CD4-positive, CD25-positive, alpha-beta regulatory T cell (primary cell): ENCODE measurements at places on chromosomes 1 and 21. TPM values are rescaled to one million over a fixed set of nuclear protein-coding genes. Genes with fewer than 3 reads are reported as not detected.

GRCh38 chr1:227886993-227887696 is 60.6 kb downstream of the WNT9A start:
- peak overlapping the region; percentile 41 for H3K4me3 ChIP-seq
- H3K36me3 ChIP-seq = no peaks in the 10 kb centered on the region
- no peaks in the 10 kb centered on the region for H3K27me3 ChIP-seq

DNA sequence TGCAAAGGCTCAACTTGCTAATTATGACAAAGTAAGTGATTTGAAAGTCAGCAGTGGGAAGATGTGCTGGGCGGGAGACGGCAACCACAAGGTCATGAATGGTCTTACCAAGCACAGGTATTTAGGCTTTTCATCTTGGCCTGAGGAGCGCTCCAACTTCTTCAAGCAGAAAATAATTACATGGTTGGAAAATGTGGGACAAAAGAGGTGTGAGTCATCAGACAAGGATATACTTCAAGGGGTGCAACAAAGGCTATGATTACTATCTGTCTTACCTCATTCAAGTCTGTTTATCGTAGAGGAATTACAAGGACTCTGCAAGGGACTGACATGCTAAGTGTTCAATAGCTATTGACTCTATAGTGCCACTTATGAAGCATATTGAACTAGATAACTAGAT is 2005.7 kb downstream of the MRPL39 start:
- no peaks in the 10 kb centered on the region for H3K4me1 ChIP-seq
- no peaks in the 10 kb centered on the region for H3K27me3 ChIP-seq
- no peaks in the 10 kb centered on the region for H3K36me3 ChIP-seq
- no peak overlapping the region for H3K4me3 ChIP-seq

- H3K4me3 ChIP-seq = peak within 1 kb of the TSS; percentile 86
- no peaks in the 10 kb centered on the region for H3K27me3 ChIP-seq
- peak; percentile 91 for DNase-seq
These were observed at the start of gene KIF21B for GRCh38 chr1:201023517-201023902. TSS of gene KIF21B (minus strand) at chr1:201023714. CDS start at chr1:201023383, 331 bp downstream.

GRCh38 chr21:33700491-33700890 is 58.2 kb downstream of the ITSN1 start:
- H3K27ac ChIP-seq = no peak overlapping the region
- H3K4me3 ChIP-seq = no peak overlapping the region
- H3K36me3 ChIP-seq = no peaks in the 10 kb centered on the region
- no peak for DNase-seq

- no peak overlapping the region for H3K27ac ChIP-seq
- DNase-seq = no peak
- no peak overlapping the region for H3K4me3 ChIP-seq
These were observed 74.3 kb upstream of the VANGL1 start for GRCh38 chr1:115567431-115567830.

DNA sequence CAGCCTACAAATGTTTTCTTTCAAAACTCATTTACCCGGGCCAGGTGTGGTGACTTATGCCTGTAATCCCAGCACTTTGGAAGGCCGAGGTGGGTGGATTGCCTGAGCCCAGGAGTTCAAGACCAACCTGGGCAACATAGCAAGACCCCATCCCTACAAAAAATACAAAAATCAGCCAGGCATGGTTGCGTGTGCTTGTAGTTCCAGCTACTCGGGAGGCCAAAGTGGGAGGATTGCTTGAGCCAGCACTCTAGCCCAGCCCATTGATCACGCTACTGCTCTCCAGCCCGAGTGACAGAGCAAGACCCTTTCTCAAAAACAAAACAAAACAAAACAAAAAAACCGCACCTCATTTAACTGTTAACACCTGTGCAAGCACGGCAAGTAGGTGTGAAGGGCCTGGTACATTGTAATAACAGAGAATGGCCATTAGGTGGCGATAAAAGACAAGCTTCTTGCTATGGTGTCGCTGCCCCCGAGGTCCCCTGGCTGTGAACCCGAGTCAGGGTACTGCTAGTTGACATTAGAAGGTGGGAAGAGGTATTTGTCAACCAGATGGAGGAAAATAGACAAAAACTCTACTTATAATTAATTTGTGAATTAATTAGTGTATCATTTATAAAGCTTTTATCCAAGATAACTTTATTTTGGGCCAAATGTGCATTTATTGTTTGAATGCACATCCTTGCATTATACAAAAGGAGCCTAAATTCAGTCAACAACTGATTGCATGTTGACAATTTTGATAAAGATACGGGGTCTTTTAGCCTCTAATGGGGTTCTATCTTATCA is 66.5 kb downstream of the SH3BGR start:
- DNase-seq = peak; percentile 19
- no peak overlapping the region for H3K27ac ChIP-seq
- H3K36me3 ChIP-seq = no peaks in the 10 kb centered on the region
- H3K4me3 ChIP-seq = no peak overlapping the region
- no peaks in the 10 kb centered on the region for H3K4me1 ChIP-seq

DNA sequence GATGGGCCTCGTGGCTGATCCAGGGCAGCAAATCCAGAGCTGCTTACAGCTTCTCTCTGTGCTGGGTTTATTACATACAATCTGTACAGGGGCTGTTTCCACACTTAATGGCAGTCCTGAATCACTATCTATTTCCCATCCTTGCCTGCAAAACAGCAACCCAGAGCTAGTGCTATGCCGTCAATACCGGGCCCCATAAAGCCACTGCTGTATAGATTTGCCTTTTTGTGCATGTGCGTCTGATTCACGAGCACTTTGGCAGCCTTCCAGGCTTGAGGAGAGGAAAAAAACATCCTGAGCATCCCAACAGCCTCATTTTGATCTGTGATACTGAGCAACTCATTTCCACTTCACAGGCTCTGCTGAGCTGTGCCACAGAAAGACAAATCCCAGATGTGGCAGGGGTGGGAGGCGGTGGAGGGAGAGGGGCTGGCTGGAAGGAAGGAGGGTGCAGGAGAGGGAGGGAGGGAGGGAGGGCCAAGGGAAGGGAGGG is 65.2 kb upstream of the TARBP1 start:
- no peaks in the 10 kb centered on the region for H3K27me3 ChIP-seq
- H3K4me1 ChIP-seq = peaks cover 8% of the 10 kb centered on the region
- peak; percentile 32 for DNase-seq
- no peak overlapping the region for H3K27ac ChIP-seq
- no peaks in the 10 kb centered on the region for H3K36me3 ChIP-seq

DNA sequence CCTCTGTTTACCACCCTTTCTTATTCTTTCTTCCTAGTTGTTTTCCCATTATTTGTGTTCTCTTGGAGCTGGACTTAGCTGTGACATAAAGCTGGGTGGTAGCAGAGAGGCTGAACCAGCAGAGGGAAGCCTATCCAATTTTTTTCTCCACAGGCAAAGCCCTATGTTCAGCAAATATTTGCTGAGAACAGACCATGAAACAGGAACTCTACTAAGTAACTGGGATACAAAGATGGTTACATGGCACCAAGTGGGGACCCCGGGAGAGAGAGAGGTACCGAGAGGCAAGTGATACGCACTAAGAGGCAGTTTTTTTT is 6.6 kb downstream of the CFAP141 start:
- no peak overlapping the region for H3K4me3 ChIP-seq
- DNase-seq = no peak
- no peaks in the 10 kb centered on the region for H3K27me3 ChIP-seq
- no peaks in the 10 kb centered on the region for H3K4me1 ChIP-seq
- H3K27ac ChIP-seq = no peak overlapping the region

DNA sequence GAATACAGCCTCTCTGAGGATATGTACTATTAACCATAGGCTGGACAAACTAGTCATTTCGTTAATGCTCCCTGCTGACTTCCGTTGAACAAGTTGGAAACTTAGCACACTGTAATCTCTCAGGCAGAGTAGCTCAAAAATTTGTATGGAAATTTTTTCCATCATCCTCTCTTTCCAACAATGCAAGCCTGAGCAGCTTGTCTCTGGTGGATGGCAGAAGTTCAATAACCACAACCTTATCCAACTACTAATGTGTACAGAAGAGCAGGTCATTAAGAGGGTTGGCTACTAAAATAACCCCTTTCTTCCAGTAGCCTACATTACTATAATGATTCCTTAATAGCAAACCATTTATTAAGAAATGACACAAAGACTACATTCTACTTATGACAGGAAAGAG is 262.3 kb downstream of the NFIA start:
- H3K4me3 ChIP-seq = no peak overlapping the region
- no peaks in the 10 kb centered on the region for H3K4me1 ChIP-seq
- H3K27ac ChIP-seq = no peak overlapping the region
- peaks cover under 1% of the 10 kb centered on the region for H3K27me3 ChIP-seq
- no peaks in the 10 kb centered on the region for H3K36me3 ChIP-seq

DNA sequence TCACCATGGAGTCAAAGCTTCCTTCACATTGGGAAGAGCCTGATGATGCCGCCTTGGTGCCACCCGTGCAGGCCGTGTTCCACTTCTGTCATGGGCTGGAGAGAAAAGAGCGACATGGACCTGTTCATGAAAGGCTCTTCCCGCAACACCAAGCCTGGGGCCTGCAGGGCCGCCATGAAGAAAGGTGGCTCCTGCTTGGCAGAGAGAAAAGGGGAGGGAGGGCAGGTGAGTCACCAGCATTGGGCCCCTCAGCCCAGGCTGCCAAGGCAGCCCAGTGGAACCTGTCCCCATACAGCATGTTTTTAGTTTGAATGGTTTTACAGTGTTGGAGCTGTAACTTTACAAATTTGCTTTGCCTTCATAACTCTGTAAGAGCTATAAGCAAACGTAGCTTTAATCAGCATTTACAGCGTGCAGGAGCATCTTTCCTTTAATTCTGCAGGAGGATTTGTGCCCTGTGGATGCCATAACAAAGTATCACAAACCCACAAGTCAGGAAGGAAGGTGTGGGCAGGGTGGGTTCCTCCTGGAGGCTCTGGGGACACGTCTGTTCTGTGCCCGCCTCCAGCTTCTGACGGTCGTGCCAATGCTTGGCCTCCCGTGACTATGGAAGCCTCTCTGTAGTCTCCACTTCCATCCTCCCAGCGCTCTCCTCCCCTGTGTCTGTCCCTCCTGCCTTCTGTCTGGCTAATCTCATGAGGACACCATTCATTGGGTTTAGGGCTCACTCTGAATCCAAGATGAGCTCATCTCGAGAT is 49.1 kb downstream of the RIPK4 start:
- no peaks in the 10 kb centered on the region for H3K27me3 ChIP-seq
- no peaks in the 10 kb centered on the region for H3K36me3 ChIP-seq
- H3K4me1 ChIP-seq = no peaks in the 10 kb centered on the region
- no peak overlapping the region for H3K27ac ChIP-seq

DNA sequence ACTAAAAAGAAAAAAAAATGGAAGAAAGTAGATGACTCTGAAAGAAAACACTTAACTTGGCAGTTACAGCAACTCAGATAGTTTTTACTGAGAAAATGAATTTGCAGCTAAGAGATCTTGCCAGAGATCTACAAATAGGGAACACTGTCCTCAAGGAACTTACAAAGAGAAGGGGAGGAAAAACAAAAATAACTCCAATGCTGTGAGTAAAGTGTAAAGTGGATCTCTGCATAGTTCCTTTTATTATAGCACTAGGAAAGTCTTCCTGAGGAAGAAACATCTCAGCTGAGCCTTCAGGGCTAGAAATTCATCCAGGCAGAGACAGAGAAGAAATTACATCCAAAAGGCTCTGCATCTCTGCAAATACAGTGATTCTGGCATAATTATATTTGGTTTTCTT is 3.9 kb downstream of the CD1B start:
- no peaks in the 10 kb centered on the region for H3K27me3 ChIP-seq
- no peak overlapping the region for H3K27ac ChIP-seq
- H3K4me1 ChIP-seq = no peaks in the 10 kb centered on the region
- no peaks in the 10 kb centered on the region for H3K36me3 ChIP-seq
- no peak overlapping the region for H3K4me3 ChIP-seq

- peaks cover 47% of the 10 kb centered on the region for H3K4me1 ChIP-seq
- H3K27ac ChIP-seq = peak overlapping the region; percentile 24
These were observed 28.3 kb upstream of the BTG2 start for GRCh38 chr1:203276916-203277545.

- H3K27me3 ChIP-seq = no peaks in the 10 kb centered on the region
- H3K27ac ChIP-seq = no peak overlapping the region
- no peak overlapping the region for H3K4me3 ChIP-seq
These were observed 37.0 kb upstream of the RXRG start for GRCh38 chr1:165481820-165482532.

DNA sequence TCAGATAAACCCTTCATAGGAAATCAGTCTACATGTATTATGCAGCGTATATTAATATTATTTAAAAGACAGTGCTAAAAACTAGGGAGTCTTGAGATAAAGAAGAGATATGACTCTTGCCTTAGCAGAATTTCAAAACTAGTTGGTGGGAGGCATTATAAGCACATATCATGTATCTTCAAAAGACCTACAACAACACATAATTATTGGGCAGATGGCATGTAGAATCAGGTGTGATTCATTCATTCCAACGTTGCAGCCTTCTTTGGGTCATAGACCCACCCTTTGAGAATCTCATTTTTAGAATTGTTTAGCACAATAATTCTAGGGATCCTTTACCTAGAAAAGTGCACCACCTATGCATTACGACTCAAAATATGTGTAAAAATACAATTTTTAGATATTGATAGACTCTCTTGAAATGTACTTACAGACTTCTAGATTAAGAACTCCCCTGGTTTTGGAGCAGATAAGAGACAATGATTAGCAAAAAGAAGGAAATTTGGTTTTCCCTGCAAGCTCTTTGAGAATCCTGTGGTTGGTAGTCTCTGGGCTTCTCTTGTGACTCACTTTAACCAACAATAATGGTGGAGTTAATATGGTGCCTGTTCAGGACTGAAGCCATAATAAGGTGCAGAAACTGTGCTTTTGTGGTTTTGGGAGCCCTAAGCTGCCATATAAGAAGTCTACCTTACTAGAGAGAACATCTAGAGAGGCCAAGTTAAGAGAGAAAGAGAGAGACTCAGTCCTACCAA is 85.3 kb upstream of the RGS4 start:
- peaks cover 5% of the 10 kb centered on the region for H3K27me3 ChIP-seq
- H3K27ac ChIP-seq = no peak overlapping the region
- no peaks in the 10 kb centered on the region for H3K4me1 ChIP-seq
- no peaks in the 10 kb centered on the region for H3K36me3 ChIP-seq

- no peaks in the 10 kb centered on the region for H3K36me3 ChIP-seq
- H3K27ac ChIP-seq = no peak overlapping the region
- no peak for DNase-seq
- peaks cover 34% of the 10 kb centered on the region for H3K4me1 ChIP-seq
These were observed 2.5 kb upstream of the SAMD11 start for GRCh38 chr1:921011-921837.

HEYL gene
- 0.25 TPM for total RNA-seq

HSD3B1 gene
- not detected for total RNA-seq

CRYBG2 gene
- total RNA-seq = 2.3 TPM
